Activated naive CD4-positive, alpha-beta T cell treated with anti-CD3 and anti-CD28 coated beads, Interleukin-2, amount 50 U/mL, for 16 hours (primary cell): ENCODE measurements at places on chromosomes 4 and X.

DNA sequence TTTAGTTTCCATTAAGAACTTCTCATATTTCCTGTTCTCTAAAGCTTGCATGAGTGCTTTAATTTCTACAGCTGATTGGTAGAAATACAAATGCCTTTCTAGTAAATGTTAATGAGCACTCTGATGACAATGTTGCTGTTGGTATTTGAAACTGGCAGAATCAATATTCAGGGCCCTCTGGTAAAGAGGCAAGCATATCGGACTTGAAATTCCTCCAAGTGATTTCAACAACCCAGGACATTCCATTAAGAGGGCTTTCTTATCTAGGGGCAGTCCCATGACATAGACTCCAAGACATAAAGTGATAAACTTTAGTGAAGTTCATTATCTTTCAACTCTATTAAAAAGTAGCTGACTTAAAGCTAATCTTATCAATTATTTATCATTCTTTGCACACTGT is 83.1 kb upstream of the VCX start:
- no peak for DNase-seq

DNA sequence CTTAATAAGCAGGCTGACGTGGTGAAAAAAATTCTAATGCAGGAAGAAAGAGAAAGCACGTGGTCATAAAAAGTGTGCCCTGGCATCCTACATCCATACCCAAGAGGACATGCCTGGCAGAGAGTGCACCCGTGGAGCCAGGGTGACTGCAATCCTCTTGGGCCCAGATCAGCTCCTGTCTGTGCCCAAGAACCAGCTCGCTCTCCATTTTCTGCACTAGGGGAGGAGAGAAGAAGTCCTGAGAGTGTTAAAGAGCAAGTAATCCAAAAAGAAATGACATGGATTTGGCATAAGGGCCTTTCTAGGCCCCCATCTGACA is 483.1 kb downstream of the BCOR start:
- no peak for DNase-seq

DNA sequence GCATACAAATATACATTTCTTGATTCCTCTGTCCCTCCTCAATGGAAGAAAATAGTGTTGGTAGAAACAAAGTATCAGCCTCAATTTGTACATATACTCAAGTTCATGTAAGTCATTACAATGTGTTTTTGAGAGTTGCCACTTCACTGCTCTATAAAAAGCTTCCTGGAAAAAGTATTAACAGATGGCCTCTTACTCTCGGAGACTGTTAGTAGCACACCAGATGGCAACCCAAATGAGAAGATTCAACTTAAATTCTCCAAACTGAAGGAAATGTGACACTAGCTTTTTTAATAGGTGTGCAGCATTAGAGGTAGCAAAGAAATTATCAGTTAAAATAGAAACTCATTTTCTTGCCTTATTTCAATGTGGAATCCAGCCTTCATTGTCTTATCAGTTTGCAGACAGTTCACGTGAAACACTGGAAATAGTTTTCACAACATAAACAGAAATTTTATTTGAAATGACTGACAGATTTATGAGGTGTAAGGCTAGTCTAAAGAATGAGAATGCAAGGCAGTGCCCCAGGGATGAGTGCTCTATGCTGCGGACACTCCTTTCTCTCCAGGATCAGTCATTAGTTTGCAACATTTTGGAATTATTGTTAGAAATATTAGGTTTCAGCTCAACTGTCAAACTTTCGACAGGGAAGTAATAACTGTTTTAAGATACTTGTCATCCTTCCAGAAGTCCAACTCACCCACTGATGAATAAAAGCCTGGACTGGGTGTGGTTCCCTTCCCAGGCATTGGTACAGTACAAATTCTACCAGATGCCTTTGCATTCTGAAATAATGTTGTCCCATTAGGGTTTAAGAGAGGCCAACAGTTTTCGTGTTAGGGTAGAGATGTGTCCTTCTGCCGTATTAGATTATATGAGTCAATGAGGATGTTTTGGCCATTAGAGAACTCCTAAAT is 50.9 kb downstream of the IDS start:
- no peak for DNase-seq

DNA sequence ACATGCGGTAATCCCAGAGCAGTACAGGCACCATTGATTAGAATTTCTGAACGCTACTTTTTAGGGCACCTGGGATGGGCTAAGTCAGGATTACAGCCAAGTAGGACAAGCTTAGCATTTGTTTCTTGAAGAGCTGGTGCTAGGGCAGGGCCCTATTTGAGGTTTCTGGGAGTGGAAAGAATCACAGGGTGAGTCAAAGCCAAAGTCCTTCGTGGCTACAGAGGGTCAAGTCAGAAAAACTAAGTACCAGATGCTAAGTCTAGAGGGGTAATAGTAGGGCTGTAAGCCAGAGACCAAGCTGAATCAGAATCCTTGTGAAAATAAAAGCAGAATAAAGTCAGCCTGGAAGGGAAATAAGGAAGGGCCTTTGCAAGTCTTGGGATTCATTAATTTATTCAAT is 448.6 kb downstream of the ZIC3 start:
- no peak for DNase-seq

GRCh38 chr4:6524436-6524835 is 50.6 kb upstream of the MAN2B2 start:
- DNase-seq, result no peak

DNA sequence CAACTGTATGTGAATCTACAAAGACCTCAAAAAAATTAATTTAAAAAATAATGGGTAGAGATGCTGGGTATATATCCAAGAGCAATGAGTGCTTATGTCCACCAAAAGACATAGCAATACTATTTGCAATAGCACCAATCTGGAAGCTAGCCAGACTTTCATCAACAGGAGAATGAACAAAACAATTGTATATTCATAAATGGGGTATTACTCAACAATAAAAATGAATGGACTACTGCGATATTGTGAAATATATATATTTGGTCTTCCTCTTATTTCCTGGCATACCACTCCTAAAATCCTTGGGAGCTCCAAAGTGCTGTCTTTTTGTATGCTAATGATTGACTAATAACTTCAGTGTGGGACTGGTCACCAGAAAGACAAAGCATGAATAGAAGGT is 77.5 kb downstream of the MSN start:
- DNase-seq, result no peak

- DNase-seq, result no peak
Observed at GRCh38 chr4:16824278-16824806, 74.1 kb downstream of the LDB2 start.

DNA sequence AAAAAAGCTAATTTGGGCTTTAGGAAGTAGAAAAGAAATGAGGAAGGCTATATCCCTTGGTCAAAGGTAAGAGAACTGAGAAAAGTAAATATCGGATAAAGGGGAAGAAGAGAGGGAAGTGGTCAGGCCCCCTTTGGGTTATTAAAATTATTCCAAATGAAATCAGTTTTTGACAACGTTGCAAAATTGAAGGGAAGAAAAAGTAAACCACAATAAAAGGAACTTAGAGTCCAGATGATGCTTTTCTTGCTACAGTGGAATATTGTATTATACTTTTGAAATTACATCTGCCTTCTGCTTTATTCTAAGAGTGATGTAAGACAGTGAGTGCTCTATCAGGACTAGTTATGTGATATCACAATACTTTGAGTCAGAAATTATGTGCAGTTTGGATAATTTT is 59.4 kb upstream of the RBPJ start:
- no peak for DNase-seq

DNA sequence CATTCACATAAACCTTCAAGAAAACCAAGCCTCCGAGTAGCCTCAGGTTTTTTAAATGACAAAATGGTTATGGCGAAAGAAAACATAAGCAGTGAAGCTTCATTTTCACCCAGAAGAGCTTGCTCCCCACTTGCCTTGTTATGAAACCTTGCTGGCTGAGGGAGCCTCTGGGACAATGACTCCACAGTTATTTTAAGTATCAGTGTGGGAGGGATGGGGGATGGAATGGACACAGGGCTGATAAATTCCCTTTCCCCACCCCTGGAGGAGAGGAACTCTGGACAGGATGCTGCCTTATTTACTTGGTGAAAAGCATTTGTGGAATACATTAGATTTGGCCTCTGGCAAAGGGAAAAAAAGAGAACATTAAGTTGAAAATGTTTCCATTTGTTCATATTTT is 220.7 kb upstream of the CNKSR2 start:
- DNase-seq, result no peak

DNA sequence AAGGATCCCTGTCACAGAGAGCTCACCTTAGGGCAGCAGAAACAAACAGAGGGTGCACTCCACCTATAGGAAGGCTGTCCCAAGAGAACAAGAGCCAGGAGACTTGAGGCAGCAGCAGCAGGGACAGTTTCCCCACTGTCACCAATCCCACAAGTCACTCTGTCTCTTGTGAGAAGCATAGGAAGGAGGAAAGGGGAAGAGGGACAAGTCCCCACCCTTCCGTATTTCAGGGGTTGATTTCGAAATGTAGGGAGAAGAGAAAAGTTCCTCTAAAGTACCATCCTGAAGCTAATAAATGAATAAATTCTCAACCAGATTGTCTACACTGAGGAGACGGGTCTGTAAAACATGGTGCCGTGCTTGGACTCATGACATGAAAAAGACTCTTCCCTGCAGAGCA is 9.5 kb upstream of the TLR8 start:
- no peak for DNase-seq

- DNase-seq, result no peak
Observed at GRCh38 chr4:159966746-159967145, 863.9 kb downstream of the RAPGEF2 start.

DNA sequence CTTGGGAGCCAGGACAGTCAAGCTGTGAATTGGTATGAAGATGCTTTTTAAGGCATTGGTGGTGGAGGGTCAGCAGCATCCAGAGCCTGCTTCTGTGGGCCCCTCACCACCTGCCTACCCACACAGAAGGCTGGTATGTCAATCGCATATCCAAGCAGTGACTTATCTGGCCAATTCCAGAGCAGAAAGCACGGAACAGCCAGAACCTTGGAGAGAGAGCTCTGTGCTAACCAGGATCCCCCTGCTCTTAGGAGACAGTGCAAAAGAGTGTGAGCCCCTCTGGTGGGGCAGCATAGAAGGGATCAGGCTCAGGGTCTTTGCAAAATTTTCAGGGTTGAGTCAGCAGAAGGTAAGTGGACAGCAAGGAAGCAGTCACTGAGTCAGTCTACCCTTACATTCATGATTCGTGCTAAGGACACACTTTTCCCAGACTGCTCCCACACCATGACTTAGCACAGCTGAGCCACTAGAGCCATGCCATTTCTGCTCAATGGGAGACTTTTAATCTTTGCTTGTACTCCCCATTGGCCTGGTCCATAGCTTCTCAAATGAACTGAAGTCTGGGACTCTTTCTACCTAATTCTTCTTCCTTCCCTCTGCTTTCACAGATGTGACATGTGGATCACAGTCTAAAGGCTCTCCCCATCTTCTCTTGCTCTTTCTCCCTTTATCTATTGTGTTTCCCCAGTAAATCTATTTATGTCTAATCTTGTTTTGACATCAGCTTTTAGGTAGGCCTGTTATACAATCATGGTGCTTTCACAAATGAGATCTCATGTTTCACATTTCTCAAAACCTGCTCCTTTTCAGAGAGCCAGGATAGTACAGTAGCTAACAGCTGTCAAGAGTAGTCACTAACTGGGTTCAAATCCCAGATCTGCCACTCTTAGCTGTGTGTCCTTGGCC is 20.0 kb downstream of the MORF4L2 start:
- no peak for DNase-seq

DNA sequence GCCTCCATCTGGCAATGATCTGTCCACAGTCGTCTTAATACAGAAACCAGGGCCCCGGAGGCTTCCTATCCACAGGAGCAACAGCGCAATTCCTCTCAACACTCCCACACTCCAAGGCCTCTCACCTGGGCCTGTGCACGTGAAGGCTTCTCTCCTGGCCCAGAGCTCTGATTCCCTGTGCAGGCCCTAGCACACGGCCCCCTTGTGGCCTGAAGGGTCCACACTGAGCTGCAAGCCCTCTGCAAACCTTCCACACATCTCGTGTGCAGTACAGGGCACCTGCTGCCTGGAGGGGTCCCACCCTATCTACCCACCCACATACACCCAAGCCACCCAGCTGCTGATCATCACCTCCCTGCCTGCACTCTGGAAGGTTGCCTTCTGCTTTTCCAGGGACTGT is 150.1 kb upstream of the NUDT10 start:
- no peak for DNase-seq

DNA sequence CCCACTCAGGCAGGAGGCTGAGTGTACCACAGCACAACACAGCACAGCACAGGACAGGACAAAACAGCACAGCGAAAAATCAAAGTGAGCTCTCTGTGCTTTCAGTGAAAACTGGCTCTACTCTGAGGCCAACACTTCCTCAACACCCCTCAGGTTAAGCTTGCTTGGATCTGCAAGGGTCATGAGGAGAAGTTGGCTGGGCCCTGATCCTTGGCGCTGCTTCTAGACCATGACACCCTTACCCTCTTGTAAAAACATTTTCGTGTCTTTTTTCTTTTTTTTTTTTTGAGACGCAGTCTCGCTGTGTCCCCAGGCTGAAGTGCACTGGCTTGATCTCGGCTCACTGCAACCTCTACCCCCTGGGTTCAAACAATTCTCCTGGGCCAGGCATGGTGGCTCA is 25.3 kb downstream of the USP46 start:
- no peak for DNase-seq

DNA sequence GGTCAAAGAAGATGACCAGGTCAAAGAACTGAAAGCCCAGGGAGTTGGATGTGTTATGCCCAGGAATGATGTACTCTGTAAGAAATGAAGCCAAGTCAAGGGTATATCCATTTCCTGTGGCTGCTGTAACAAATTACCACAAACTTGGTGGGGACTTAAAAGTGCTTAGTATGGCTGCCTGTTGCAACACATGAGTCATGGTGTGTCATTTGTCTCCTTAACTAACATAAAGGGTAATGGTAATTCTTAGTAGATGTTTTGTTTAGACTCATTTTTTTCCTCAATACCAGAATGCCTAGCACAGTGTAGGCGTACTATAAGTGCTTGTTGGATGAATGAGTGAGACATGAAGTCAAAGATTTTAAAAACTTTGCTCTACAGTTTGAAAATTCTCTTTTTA is 45.7 kb downstream of the SYTL5 start:
- DNase-seq, result no peak

- no peak for DNase-seq
Observed at GRCh38 chrX:40953369-40953768, 131.9 kb upstream of the USP9X start.

DNA sequence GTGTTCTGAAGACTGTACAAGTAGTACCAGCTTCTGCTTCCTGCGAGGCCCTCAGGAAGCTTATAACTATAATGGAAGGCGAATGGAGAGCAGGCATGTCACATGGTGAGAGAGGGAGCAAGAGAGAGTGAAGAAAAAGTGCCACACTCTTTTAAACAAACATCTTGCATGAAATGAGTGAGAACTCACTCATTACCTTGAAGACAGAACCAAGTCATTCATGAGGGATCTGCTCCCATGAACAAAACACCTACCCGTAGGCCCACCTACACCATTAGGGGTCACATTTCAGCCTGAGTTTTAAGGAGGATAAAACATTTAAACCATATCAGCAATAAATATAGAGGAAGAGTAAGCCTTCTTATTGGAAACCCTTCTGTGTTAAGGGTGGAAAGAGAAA is 19.4 kb downstream of the P2RY10 start:
- DNase-seq, result no peak

GRCh38 chr4:8723222-8723980 is 130.8 kb downstream of the CPZ start:
- no peak for DNase-seq
